ENCODE measurements at places on chromosomes 7 and 10. TPM values are rescaled to one million over a fixed set of nuclear protein-coding genes. Genes with fewer than 3 reads are reported as not detected.

The HOXA3 gene
- total RNA-seq = 1.2 TPM

The GPR158 gene
- total RNA-seq = under 0.01 TPM

The FBXO24 gene
- 1.4 TPM for total RNA-seq

The PCDH15 gene
- total RNA-seq = 0.12 TPM

The SPDYE8 gene
- not detected for total RNA-seq

The GJD4 gene
- total RNA-seq = not detected

The GPC2 gene
- 1.2 TPM for total RNA-seq

The FAM237B gene
- 0.22 TPM for total RNA-seq

The DPYSL4 gene
- total RNA-seq = 2.3 TPM

The FOXP2 gene
- total RNA-seq = 6.6 TPM

The NUDT13 gene
- total RNA-seq = 1.8 TPM

The NPTX2 gene
- total RNA-seq = 0.12 TPM

The MOSPD3 gene
- 3.5 TPM for total RNA-seq

The AKAP9 gene
- total RNA-seq = 56.4 TPM

The IQUB gene
- total RNA-seq = 0.50 TPM

The ZNF853 gene
- 3.9 TPM for total RNA-seq

The RAMP3 gene
- total RNA-seq = not detected

The PTF1A gene
- total RNA-seq = not detected

The CLRN3 gene
- total RNA-seq = not detected

The ARL5B gene
- total RNA-seq = 10.8 TPM

The RBP4 gene
- total RNA-seq = not detected

The RTKN2 gene
- 6.3 TPM for total RNA-seq

The UNCX gene
- not detected for total RNA-seq

The ACSM6 gene
- not detected for total RNA-seq

The GPR37 gene
- 1.5 TPM for total RNA-seq

The VENTX gene
- total RNA-seq = not detected

The FAM170B gene
- total RNA-seq = not detected

The CRHR2 gene
- total RNA-seq = not detected

The CALML5 gene
- not detected for total RNA-seq

The NUTM2B gene
- total RNA-seq = 0.37 TPM

The CLDN4 gene
- total RNA-seq = 58.2 TPM

The SLC13A1 gene
- total RNA-seq = not detected

The CHAT gene
- total RNA-seq = not detected

All from uterine smooth muscle cell (primary cell).